D341Med (cell line): ENCODE measurements at places on chromosomes 12 and 14.

- peak; percentile 75 for DNase-seq
Observed at GRCh38 chr14:32426586-32427388, 97.7 kb downstream of the AKAP6 start.

DNA sequence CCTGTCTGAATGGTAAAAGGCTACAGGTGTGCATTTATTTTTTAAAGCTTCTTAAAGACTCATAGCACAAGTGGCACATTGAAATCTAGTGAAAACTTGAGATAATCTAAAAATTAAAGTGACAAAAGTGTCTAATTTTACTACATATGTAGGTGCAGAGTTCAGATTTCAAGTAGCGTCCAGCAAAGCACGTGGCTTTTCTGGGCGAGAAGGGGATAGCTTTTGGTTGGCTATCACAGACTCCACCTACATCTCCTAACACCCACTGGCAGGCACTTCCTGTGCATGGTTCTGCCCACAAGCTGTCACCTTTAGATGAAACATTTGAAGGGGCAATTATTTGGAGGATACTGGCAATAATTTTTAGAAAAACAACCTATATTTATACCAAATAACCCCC, 1.9 kb upstream of the PITPNM2 start:
- no peak for DNase-seq

- DNase-seq = no peak
Observed at GRCh38 chr12:63843254-63843720, 1.2 kb upstream of the SRGAP1 start.

DNA sequence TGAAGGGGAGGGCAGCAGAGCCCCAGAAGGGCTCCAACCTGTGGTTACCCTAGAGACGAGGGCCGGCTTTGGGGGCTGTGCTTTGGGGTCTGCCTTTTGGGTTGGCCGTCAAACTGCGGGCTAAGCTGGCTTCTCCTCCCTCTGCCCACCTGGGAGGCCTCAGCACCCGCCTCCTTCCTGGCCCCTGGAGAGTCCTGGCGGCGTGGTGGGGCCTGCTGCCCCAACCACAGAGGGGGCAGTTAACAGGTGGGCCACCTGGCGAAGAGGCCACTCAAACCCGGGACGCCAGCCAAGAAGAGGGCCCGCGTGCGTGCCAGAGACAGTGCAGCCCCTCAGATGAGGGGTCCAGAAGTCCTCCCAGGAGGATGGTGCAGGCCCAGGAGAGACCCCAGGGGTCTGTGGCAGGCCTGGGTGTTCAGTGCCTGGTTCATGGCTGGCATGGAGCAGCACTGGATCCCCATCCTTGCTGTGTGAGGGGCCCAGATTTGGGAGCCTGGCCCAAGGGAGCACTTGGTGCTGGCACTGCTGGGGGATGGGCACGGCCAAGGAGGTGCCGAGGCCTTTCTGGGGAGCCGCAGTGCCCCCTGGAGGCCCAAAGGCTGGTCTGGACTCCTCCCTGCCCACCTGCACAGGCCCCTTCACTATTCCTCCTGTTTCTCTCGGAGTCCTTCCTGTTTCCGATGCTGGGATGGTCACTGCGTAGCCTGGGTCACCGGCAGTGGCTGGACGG, 48.8 kb downstream of the LRCOL1 start:
- peak; percentile 84 for DNase-seq

DNA sequence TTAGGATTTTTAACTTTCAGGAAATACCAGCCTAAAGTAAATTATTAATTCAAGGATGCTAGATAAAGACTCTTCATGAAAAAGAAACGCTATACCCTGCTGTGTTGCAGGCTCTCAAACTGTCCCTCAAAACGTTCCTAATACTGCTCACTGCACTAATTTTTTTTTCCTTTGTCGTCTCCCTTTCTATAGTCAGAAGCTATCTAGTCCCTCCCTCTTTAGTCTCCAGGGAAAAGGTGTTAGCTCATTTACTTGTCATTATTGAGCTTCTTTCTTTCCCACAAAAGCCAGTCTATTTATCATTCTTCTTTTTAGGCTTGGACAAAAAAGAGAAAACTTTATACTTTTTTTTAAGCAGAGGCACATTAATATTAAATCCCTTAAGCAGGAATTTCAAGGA, 30.3 kb upstream of the INSM2 start:
- DNase-seq = peak; percentile 32

- DNase-seq = no peak
Observed at GRCh38 chr12:118355843-118356242, 16.9 kb downstream of the TAOK3 start.

GRCh38 chr12:46442738-46443137, 70.2 kb upstream of the SLC38A2 start:
- DNase-seq = no peak

- no peak for DNase-seq
Observed at GRCh38 chr14:26867171-26867757, 269.4 kb upstream of the NOVA1 start.

DNA sequence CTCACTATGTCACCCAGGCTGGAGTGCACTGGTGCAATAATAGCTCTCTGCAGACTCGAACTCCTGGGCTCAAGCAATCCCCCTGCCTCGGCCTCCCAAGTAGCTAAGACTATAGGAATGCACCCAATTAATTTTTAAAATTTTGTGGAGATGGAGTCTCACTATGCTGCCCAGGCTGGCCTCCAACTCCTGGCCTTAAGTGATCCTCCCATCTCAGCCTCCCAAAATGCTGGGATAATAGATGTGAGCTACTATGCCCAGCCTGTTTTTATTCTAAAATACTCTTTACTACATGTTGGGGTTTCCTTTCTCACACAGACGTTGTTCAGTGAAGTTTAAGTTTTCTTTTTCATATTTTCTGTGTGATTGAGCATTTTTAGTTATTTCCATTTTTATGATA, 60.9 kb upstream of the DUSP6 start:
- no peak for DNase-seq
